T follicular helper cell (primary cell): ENCODE measurements at places on chromosomes 2 and 18.

GRCh38 chr18:47968006-47968676 lies 37.7 kb upstream of the SMAD2 start:
- no peak for DNase-seq

GRCh38 chr2:149360106-149360505 lies 29.7 kb downstream of the LYPD6 start:
- DNase-seq, result no peak

DNA sequence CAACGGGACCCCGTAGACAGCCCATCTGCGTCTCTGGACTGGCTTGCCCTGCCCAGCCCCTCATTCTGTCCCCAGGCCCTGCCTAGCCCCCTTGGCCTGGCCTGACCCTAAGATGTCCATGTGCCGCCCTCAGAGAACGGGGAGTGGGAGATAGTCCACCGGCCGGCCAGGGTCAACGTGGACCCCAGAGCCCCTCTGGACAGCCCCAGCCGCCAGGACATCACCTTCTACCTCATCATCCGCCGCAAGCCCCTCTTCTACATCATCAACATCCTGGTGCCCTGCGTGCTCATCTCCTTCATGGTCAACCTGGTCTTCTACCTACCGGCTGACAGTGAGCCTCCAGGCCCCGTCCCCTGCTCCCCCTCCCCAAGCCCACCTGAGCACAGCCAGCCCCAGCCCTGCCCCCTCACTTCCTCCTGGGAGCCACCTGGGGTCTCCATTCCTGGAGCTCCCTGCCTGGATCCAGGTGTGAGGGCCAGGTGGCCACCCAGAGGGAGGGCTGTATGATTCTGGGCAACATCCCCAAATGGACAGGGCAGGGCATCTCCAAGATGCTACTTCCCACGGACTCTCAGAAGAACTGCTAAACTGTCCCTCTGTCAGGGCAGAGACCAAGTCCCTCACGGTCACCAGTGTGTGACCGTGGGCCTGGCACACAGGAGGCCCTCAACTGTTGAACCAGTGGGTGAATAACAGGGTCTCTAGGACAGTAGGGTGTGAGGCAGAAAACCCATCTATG lies 4.0 kb downstream of the CHRND start:
- DNase-seq, result no peak

DNA sequence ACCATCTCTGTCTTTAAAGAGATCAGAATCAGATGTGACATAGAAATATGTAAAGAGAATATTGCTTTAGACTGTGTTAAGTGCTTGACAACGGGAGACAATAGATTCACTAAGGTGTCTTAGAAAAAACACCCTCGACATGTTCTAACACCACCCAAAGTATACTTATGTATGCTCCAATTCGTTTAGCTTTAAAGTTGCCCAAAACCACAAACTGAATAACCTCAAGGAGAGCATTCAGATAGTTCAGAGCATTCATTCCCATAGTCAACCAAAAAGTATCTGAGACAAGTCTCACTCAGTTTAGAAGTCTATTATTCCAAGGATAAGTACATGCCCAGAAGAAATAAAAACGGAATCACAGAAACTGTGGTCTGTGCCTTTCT lies 96.4 kb downstream of the KYNU start:
- no peak for DNase-seq

DNA sequence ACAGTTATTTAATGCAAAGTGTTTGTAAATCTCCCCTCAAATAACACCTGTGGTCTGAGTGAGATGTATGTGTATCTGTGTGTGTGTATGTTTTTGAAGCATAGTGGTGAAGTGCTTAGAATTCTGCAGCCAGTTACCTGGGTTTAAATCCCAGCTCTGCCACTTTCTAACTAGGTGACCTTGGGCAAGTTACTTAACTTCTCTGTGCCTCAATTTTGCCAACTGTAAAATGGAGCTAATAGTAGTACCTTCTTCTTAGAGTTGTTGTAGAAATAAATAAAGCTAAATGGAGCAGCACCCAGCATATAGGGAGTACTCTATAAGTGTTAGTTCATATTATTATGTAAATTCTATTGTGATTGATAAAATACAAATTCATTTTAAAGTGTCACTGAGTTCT lies 48.9 kb downstream of the TGFA start:
- DNase-seq, result no peak

DNA sequence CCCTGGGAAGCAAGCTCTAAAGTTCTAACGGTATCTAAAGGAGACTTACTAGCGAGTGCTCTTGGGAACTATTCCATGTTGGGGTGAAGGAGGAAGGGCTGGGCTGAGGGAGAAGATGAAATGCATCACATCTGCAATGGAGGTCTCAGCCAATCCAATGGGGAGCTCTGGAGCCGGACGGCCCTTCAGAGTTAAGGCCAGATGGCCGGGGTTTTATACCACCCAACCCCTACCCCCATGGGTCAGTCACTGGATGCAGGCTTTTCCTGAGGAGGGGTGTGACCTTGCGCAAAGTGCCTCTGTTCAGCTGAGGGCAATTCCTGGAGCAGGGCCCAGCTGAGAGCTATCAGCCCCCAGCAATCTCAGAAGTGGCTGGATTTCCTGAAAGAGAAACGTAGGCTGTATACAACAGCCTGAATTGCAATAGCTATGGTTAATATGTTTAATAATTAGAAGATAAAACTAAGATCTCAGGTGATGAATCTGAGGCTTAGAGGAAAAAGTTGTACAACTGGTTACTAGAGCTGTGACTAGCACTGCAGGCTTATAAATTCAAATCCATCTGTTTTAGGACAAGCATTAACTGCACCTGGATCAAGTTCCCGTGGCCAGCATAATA lies 21.6 kb downstream of the EIPR1 start:
- DNase-seq, result no peak

GRCh38 chr2:9690252-9690651 lies 59.5 kb upstream of the YWHAQ start:
- DNase-seq, result no peak

- no peak for DNase-seq
Observed at GRCh38 chr2:207956771-207957170, 68.6 kb downstream of the PLEKHM3 start.

- no peak for DNase-seq
Observed at GRCh38 chr2:173523497-173523896, 168.8 kb downstream of the CDCA7 start.

DNA sequence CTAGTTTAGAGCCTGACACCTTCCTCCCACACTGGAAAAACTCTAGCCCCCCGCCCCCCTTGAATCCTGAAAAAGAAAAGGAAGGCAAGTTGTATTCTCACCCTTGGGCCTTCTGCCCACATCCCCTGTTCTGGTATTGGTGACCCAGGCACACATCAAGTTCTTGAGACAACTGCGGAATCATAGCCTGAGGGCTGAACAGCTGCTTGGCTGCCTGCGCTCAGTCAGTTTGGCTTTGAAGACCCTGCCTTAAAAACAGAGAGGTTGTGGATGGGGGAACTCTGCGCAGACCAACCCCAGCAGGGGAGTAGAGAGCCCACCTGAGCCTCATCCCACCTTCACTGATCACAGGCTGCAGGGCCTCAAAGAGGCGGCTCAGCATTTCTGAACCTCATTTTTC lies 229.2 kb downstream of the ANAPC1 start:
- no peak for DNase-seq
